ENCODE measurements at places on chromosomes 11 and 22.

DNA sequence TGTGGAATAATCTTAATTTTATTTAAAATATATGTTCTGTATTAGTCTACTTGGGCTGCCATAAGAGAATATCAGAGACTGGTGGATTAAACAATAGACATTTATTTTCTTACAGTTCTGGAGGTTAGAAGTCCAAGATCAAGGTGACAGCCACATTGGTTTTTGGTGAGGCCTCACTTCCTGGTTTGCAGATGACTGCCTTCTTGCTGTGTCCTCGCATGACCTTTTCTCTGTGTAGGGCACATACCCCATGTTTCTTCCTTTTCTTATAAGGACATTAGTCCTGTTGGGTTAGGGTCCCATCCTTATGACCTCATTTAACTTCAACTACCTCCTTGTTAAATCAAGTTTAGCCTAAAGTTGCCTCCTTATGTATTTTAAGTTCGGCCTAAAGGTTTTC, 202.7 kb upstream of the MPPED2 start:
- peak; percentile 3 for DNase-seq

DNA sequence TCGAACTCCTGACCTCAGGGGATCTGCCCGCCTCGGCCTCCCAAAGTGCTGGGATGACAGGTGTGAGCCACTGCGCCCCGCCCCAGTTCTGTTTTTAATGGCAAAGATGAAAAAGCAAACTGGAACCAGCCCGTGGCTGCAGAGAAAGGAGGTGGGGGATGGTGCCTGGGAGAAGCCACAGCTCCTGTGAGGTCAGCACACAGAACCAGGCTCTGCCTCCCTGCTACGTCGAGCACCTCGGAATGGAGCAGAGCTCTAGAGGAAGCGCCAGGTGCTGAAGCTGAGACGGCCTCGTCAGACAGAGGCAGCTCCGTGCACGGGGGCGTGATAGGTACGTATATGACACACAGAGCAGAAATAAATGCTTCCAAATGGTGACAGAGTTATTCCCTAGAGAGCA, 8.5 kb downstream of the DRD4 start:
- no peak for DNase-seq

- DNase-seq: no peak
Measured at GRCh38 chr11:112858289-112859023, 102.8 kb upstream of the NCAM1 start.

DNA sequence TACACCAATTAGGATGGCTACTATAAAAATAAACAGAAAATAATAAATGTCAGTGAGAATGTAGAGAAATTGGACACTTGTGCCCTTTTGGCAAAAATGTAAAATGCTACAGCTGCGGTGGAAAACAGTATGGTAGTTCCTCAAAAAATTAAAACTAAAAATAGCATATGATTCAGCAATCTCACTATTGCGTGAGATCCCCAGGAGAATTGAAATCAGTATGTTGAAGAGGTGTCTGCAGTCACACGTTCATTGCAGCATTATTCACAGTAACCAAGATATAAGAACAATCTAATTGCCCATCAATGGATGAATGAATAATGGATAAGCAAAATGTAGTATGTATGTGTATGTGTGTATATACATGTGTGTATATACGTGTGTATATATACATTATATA, 6.8 kb downstream of the OR52N2 start:
- DNase-seq: no peak

DNA sequence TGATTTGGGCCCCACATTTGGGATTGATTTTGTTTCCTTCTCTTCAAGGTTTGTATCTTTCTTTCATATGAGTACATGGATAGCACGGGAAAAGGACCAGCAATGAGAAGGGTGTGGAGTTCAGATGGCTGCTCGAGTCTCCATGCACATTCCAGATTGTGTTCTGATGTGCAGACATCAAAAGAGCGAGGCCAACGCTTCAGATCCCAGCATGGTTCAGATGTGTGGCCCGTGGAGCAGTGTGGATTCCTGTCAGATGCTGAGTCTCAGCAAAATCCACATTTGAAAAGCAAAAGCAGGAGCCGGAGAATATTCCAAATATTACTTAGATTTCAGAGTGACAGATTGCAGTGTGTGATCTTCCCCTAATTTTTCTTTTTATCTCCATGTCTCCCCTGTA, 219.4 kb downstream of the DBX1 start:
- no peak for DNase-seq

- peak; percentile 59 for DNase-seq
Measured at GRCh38 chr11:60950933-60951605, 907 bp downstream of the SLC15A3 start.

DNA sequence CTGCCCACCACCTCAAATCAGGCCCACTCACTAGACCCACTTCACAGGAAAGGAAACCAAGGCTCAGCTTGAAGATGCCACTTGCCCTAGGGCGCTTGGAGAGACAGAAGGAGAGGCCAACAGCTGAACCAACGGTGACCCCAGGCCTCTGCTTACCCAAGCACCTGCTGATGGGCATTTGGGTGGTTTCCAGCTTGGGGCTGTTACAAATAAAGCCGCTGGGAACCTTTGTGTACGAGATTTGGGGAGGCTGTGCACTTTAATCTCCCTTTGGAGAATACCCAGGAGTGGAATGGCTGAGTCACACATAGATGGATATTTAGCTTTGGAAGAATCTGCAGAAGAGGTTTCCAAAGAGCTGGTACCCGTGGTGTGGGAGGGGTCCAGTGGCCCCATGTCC, 50.9 kb upstream of the LINC01488 start:
- no peak for DNase-seq

DNA sequence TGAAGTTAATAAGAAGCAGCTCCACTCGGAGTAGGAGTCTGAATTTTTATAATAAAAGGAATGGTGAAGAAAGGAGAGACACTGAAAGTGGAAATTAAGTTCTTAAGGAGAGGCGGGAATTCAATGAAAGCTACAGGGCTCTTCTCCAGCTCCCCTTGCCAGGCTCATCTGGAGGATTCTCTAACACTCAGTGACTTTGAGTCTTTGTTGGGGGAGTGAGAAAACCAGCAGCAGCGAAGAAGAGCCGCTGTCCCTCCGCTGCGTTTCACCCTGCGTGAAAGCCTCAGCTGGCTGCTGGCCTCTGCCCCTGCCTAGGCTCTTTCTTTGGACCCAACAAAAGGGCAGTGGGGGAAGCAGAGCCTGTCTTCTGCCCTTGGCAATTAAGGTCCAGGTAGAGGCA, 113.0 kb downstream of the NTM start:
- no peak for DNase-seq

DNA sequence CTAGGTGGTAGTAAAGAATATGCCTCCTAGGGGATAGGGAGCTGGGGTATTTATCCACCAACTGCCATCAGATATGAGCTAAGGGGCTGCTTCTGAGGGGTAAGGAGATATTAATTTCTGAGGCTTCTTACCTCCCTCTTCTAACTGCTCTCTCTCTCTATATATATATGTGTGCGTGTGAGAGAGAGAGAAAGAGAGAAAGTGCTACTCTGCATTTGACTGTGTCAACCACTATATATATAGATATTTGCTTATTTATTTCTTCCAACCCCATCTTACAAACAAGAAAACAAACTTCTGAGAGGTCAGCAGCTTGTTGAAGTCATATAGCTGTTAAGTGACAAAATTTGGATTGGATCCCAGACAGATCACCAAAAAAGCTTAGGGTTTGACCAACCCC, 5.9 kb upstream of the HEPACAM start:
- no peak for DNase-seq

DNA sequence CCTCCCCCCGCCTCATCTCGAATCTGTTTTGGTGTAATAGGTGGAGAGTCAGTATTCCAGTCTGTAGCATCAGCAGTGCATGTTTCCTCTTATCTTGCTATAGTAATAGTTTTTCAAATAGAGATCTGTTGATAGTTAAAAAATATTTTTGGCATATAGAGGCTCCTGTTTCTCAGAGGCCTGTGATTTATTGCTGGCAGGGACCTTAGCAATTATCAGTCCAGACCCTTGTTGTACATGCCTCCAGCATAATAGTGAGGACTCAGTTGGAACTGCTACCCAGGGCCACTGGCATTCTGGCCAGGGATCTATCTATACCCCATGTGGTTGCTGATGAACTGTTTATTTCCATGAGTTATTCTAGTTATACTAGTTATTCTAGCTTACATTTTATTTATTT, 52.6 kb downstream of the SPECC1L start:
- DNase-seq: no peak

DNA sequence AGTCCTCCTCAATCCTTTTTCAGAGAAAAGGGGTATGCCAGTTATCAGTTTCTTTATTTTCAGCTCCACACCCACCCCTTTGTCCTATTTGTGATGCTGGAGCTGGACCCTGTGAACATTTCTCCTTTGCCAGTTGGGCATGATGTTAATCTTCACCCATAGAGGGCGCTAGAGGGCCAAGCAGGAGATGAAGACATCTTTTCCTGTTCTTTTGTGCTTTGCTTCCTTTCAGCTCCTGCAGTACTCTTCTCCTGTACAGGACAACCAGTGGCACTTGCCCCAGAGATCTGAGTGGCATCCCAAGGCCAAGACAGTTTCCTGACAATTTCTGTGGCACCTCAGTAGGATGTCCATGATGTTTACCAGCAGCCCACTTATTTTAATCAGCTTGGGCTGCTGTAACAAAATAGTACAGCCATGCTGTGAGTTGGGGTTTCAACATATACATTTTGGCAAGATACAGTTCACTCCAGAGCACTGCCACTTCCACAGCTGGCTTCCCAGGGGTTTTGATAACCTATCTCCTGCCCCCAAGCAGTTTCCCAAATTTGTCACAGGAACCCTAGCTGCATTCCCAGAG, 4.6 kb downstream of the SAA2 start:
- DNase-seq: peak; percentile 81

DNA sequence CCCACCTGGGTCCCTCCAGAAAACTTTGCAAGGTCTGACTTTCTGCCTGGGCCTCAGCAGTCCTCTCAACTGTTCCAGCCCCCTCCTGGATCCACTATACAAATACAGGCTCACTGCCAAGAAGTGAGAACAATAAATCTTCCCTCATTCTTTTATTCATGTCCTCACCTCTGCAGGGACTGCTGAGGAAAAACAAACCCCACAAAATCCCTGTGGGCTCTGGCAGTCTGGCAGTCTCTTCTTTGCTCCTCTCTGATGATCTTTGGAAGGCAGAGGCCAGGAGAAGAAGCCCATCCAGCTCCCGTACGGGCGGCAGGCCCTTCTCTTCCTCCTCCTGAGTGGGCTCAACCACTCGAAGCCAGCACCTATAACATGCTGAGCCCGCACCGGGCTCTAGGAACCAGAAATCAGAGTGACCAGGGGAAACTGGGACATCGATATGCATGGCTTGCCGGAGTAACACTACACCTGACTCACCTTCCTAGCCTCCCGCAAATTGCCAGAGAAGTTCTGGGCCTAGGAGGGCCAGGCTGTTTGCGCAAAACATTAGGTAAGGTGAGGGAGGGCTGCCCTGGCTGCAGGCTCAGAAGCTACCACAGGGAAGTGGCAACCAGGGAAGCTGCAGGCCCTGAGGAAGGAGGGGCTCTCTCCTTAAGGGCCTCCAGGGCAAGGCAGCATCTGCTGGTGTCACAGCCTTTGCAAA, 24.2 kb downstream of the TMPRSS5 start:
- DNase-seq: peak; percentile 20

DNA sequence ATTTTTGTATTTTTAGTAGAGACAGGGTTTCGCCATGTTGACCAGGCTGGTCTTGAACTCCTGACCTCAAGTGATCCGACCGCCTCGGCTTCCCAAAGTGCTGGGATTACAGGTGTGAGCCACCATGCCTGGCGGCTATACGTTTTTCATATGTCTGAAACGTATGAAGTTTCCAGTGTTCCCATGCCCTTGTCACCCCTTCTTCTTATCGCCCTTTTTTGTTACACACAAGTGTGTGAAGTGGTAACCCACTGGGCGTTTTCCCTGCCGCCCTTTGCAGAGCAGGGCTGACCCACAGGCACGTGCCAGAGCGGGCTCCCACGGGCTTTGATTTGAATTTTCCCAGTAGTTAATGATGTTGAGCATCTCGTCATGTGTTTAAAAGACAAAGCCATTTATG, 17.0 kb downstream of the PIM3 start:
- DNase-seq: no peak

DNA sequence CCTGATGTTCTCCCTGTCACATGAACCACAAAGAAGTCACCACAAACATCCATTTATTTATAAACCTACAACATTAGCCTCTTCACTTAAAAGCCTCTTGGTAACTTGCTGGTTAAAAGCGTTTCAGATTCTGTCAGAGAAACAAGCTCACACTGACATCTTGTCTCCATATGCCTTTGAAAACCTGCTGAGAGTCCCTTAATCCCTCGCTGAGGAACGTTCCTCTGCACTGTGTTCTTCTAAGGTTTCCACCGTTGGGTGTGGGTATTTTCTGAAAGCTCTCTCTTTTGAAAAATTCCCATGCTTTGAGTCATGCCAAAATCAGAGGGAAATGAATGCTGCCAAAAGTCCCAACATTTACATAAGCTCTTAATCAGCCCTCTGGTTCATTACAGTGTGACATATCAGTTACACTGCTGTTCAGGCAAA, 149.8 kb downstream of the CCDC34 start:
- no peak for DNase-seq

GRCh38 chr11:116731097-116731761, 41.6 kb downstream of the BUD13 start:
- DNase-seq: no peak

GRCh38 chr11:70915158-70915985, 337.0 kb downstream of the SHANK2 start:
- no peak for DNase-seq

DNA sequence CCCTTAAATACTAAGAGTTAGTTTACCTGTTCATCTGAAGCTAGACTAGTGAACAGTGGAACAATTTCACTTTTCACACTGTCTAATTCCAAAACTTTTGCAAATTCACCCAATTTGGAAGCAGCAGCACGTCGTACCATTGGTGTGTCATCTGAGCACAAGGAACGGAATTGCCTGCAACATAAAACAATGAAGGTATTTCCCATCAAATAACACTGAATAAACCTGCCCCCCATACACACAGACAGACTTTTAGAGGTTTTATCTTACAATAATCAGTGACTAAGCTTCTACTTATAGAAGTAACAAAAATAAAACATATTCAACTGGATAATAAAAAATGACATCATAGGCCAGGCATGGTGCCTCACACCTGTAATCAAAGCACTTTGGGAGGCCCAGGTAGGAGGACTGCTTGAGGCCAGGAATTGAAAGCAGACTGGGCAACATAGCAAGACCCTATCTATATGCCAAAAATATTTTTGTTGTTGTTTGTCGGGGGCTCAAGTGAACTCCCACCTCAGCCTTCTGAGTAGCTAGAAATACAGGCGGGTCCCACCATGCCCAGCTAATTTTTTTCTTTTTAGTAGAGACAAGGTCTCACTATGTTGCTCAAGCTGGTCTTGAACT, 6.3 kb downstream of the PPP2R1B start:
- no peak for DNase-seq

- DNase-seq: no peak
Measured at GRCh38 chr11:38543311-38543710, 1945.3 kb upstream of the RAG2 start.
